Stimulated activated CD4-positive, alpha-beta T cell treated with anti-CD3 and anti-CD28 coated beads, Interleukin-15, amount 100 ng/mL, for 1 hour (primary cell): ENCODE measurements at places on chromosomes 3 and 15.

GRCh38 chr3:197734667-197735318 is 1.9 kb downstream of the RUBCN start:
- DNase-seq, result no peak

DNA sequence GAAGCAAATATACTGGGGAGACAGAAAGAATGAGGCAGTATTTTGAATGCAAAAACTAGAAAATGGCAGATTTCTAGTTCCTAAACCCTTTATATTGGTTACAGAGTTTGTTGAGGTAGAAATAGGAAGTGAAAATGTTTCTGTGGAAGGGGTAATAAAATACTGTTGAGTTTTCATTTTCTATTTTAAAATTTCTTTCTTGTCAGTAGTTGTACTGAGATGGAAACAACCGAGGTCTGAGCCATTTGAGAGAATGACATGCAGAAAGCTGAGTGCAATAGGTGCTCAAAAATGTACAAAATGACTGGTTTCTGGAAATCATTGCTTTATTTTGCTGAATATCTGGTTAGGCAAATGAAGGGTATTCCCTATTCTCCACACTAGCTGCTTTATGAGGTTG is 361.4 kb downstream of the CHL1 start:
- no peak for DNase-seq

- no peak for DNase-seq
These were observed 634.1 kb upstream of the TBL1XR1 start for GRCh38 chr3:177831361-177831760.

DNA sequence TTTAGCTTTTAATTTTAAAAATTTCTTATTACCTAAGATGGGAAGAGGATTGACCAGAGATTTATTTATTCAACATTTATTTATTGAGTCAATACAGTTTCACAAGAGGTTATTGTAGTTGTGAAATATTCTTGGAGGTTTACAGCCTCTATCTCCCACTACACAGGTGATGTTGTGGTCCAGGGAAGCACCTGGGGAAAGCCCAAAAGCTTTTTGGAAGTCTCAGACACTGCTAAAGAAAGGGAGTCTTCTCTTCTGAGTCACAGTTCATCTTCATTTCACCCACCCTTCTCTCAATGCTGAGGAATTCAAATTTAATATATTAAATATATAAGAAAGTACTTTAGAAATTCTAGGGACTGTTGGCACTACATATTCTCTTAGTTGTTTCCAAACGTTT is 41.8 kb downstream of the SERPINI1 start:
- DNase-seq, result no peak
